ENCODE measurements at places on chromosomes 2 and 18. TPM values are rescaled to one million over a fixed set of nuclear protein-coding genes. Genes with fewer than 3 reads are reported as not detected.

The CIB4 gene
- not detected for polyA plus RNA-seq

The TUBB8B gene
- polyA plus RNA-seq: 0.10 TPM

The MYCN gene
- polyA plus RNA-seq: not detected

The RSAD2 gene
- 0.22 TPM for polyA plus RNA-seq

The CNPPD1 gene
- 43.5 TPM for polyA plus RNA-seq

The MAP3K20 gene
- 45.4 TPM for polyA plus RNA-seq

The UCN gene
- 0.34 TPM for polyA plus RNA-seq

The GNLY gene
- not detected for polyA plus RNA-seq

The SERPINB4 gene
- 0.06 TPM for polyA plus RNA-seq

The SNED1 gene
- 1.8 TPM for polyA plus RNA-seq

The SOS1 gene
- 23.3 TPM for polyA plus RNA-seq

The PTMA gene
- 363 TPM for polyA plus RNA-seq

The SERPINB12 gene
- polyA plus RNA-seq: not detected

DNA sequence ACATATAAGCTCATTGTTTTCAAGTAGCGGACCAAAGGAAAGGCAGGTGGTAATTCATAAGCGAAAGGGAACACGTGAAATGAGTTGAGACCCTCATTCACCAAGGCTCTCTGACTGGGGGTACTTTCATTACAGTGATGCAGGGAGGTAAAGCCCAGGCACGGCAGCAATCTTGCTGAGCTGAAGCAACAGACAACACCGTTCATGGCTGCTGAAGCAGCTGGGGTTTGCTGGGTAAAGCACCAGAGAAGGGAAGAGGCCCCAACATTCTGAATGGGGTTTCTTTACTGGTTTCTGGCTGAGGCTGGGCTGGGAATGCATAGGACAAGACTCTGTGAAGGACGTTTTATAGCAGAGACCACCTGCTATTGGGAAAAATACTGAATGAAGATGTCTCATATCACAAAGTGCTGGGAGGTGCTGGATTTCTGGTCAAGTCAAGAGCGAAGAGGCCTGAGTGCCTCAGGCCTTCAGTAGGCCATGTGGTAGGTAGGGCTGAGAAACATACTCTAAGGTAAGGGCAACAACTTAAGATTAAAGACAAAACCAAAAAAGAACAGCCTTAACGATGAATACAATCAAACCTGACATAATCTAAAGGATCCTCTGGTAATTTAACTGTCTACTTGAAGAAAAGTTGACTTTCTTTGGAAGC, 324.7 kb upstream of the PIK3C3 start:
- DNase-seq: no peak

DNA sequence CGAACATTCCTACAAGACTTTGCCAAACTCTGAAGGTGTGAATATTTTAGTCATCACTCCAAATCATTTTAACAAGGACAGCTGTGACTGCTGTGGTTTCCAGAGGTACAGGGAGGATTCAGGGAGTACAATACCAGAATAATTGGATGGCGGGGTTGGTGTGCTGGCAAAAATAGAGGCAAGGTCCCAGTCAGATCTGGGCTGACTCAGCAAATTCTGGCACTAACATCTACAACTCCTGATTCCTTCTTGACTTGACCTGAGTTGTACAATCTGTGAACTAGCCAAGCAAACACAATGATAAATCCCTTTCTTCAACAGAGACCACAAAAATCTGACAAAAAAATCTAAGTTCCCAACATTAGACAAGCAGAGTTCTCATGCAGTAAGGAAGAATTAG, 40.4 kb downstream of the RMP24 start:
- no peak for DNase-seq

DNA sequence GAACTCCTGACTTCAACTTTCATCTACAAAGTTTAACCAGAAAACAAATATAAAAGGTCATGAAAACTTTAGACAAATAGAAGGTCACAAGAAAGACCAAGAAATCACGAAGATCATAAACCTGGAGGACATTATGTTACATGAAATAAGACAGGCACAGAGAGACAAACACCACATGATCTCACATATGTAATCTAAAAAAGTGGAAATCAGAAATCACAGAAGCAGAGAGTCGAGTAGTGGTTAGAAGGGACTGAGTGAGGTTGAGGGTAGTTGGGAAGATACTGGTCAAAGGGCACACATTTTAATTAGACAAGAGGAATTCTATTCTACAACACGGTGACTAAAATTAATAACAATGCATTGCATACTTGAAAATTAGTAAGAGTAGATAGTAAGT, 1.4 kb downstream of the GCFC2 start:
- no peak for DNase-seq

GRCh38 chr2:170377500-170378207, 199.7 kb downstream of the MYO3B start:
- DNase-seq: no peak

- no peak for DNase-seq
Measured at GRCh38 chr18:46663539-46663938, 6.5 kb upstream of the LOXHD1 start.

GRCh38 chr2:210480079-210480478, 3.5 kb upstream of the LANCL1 start:
- no peak for DNase-seq

- DNase-seq: no peak
Measured at GRCh38 chr18:23661735-23662308, 889 bp downstream of the ANKRD29 start.

DNA sequence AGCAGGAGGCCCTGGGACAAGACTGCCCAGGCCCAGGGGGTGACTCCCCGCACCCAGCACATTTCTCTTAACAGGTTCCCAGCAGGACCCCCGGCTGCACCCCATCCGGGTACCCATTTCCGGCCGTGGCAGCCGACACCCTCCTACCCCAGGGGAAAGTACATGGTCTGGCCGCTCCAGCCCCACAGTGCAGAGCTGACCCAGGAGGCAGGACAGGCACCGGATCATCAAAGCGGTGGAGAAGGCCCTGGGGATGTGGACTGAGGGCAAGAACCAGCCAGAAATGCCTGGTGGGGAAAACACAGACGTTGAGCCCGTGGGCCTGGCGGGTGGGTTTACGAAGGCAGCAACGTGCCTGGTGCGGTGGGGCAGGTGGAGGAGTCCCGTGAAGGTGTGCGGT, 79.5 kb upstream of the GPC1 start:
- no peak for DNase-seq

DNA sequence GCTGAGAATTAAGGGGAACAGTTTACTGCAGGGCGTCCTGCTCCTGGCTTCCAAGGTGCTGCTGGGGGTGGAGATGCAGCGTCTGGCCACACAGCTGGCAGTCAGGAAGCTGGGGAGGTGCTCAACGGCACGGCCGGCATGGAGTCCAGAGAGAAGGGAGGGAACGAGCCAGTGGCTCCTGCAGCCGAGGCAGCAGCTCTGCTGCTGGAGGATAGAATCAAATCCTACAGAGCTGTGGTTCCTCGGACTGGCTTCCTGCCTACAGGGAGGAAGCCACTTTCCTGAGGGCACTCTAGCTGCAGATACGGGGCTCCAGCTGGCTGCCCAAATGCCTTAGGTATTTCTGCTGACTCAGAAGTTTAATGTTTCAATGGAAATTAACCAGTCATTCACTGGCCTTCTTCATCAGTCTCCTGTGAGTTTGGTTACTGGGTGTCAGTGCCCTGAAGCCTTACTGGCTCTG, 266.3 kb downstream of the TWIST2 start:
- DNase-seq: no peak

GRCh38 chr18:13372531-13372951, 154.0 kb downstream of the LDLRAD4 start:
- DNase-seq: no peak

DNA sequence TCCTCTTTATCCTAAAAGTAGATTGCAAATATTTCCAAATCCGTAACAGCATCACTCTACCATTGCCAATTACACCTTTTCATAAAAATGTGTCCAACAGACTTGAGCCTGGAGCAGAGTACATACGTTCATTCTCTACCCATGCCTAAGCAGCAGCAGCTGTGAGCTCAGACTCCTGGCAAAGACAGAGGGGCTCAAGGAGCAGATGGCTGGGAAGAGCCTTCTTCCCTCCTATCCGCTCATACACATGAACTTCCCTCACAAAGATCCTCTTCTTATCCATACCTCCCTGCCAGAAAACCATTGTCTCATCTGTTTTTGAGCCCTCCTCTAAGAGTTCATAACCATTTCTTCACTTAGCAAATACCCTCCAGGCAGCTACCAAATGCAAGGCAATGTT, 164.3 kb upstream of the ARL4C start:
- DNase-seq: no peak

- DNase-seq: no peak
Measured at GRCh38 chr2:218371983-218372350, 10.1 kb upstream of the SLC11A1 start.

DNA sequence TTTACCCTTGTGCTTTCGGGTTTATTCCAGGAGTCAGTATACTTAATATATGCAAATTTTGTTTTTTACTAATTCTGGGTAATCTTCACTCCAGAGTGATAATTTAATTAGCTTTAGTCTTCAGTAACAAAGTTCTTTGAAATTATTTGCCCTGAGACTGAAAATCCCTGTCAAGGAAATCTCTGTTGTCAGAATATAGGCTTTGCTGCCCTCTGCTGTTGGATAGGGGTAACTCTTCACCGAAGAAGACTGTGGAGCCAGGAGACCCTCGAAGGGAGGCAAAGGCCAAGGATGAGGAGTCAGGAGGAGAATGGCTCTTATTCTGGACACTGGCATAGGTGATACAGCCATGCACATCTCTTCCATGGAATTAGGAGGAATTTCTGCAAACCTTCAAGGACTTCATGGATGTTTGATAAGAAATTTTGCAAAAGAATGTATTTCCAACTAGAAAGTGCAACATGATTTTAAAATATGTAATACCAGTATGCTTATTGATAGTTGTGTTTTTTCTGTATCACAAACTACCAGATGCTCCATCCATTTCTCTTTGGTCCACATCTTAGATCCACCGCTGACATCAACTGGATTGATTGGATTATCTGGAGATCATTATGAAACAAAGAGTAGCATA, 182.3 kb downstream of the RDH14 start:
- DNase-seq: no peak

DNA sequence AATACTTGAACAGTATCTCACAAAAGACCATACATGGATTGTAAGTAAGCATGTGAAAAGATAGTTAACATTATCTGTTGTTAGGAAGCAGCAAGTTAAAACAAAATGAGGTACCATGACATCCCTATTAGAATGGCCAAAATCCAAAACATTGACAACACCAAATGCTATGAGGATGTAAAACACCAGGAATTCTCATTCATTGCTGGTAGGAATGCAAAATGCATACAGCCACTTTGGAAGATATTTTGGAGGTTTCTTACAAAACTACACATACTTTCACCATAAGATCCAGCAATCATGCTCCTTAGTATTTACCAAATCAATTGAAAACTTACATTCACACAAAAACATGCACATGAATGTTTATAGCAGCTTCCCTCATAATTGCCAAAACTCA, 30.9 kb upstream of the ICOS start:
- no peak for DNase-seq

DNA sequence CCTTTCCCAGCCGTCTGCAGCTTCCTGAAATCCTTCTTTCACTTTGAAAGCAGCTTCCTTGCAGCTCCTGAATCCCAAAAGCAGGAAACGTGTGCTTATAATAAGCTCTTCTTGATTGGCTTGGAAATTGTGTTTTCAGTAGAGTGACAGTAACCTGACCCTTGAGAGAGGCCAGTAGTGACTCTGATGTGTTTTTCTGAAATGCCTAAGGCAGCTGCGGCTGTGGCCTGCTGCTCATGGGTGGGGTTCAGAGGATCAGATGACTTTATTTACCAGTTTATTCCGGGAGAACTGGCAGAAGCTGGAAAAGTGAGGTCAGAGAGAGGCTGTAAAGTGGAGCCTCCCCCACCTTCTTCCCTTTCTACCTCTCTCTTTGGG, 31.9 kb upstream of the RPIA start:
- DNase-seq: peak; percentile 73

- DNase-seq: no peak
Measured at GRCh38 chr18:41974796-41975201, 19.8 kb downstream of the PIK3C3 start.

- DNase-seq: no peak
Measured at GRCh38 chr2:199439066-199439465, 18.7 kb downstream of the SATB2 start.

DNA sequence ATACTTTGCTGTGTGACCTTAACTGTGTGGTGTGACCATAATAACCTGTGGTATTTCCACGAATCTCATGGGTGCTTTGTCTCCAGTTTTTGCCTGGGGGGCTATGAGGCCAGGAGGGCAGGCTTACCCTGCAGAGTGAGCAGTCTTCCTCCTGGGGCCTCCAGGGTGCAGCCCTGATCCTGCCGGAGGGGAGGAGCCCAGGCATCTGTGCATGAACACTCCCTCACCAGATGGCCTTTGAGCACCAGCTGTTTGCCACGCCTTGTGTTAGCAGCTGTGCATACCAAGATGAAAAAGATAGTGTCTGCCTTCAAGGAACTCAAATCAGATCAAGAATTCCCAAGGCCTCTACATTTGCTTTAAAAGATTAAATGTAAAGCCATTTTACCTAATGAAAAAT, 75.0 kb upstream of the RBM44 start:
- DNase-seq: no peak

DNA sequence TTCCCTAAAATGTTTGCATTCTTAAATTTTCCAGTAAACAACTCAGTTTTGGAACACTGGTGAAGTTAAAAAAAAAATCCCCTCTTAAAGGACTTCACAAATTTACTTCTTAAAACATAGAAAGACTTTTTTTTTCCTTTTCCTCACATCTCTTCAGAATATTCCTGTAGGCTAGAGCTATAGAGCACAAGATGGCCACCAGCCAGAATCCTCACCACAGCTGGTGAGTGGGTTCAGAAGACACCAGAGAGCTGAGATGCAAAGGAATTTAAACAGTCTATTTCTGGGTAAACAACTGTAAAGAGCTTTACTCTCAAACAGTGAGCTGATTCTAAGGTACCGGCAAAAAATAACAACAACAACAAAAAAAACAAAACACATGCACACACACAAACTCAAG, 252.8 kb downstream of the LRP1B start:
- no peak for DNase-seq

GRCh38 chr2:1963786-1964185, 219.5 kb upstream of the PXDN start:
- DNase-seq: no peak

GRCh38 chr18:59628995-59629394, 68.2 kb downstream of the CCBE1 start:
- DNase-seq: no peak

GRCh38 chr18:62165583-62165982, 21.3 kb downstream of the PIGN start:
- DNase-seq: no peak

DNA sequence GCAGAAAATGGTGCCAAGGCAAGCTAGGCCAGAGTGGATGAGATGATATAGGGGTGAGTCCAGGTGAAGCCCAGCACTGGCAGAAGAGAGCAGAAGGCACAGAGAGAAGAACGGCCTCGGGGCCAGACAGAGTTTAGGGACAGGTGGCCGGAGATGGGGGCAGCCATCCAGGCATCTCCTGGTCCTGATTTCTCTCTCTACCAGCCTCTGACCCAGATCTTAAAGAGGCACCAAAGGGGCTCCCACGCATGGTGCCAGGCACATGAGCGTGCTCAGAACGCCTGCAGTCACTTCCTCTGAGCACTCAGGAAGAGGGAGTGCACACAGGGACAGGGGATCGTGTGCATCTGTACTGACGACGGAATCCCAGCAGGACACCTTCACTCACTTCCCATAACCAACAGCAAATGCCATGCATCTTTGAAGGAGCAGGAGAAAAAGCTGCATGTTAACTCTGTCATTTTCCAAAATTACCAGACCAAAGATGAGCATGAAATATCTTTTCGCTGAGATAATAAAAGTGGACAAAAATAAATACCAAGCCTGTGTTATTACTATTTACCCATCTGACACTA, 427.8 kb upstream of the MYT1L start:
- no peak for DNase-seq
